Left cardiac atrium (tissue), 4 donors: ENCODE measurements at places on chromosomes 6 and 20. TPM values are rescaled to one million over a fixed set of nuclear protein-coding genes. Genes with fewer than 3 reads are reported as not detected.

DNA sequence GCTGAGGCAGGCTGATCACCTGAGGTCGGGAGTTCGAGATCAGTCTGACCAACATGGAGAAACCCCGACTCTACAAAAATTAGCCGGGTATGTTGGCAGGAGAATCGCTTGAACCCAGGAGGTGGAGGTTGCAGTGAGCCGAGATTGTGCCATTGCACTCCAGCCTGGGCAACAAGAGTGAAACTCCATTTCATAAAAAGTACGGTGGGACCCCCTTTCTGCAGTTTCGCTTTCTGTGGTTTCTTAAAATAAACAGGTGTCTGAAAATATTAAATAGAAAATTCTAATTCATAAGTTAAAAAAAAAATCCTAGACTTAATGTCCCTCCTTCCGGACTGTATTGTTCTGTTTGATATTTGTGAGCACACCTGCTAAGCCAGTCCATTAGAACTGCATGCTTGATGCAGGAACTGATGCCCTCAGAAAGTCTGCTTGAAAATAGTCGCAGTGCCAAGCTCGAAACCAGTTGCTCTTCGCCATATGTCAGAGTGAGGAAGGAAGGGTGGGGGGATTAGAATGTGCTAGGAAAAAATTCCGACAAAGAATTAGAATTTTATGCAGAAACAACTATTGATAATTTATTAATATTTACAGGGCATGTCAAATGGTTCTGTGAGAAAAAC is 85.9 kb downstream of the JARID2 start:
- DNase-seq = no peak

DNA sequence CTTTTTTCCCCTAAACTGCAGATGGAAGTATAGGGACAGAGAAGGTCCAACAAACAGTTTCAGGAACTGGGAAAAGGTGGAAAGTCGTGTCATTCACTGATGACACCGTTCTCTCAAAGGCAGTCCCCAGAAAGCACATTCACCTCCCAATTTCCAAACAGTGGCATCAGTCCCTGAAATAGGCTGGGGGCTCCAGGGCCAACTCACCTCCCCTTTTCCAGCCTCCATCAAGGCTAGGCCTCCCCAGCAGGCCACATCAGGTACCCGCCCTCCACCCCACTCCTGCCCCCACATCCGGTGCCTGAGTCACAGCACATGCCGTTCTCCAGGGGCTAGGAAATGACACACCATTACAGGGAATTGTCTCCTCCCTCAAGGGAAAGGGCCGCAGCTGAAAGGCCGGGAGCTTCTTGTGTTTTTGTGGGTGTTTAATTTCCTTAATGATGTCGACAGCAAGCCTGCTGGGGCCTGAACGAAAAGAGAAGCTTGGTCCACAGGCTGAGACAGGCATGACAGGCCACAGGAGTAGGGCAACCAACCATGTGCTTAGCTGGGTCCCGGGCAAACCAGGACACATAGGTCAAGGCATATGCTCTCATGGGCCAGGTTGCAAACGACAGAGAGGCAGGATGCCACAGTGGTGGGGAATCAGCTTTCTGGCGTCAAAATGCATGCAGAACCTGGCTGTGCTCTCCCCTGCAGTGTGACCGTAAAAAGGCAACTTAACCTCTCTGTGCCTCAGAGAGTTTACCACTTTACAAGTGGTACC is 39.2 kb downstream of the ZMYND8 start:
- peak; percentile 90 for DNase-seq

HTR1B gene
- not detected for total RNA-seq

- DNase-seq = no peak
Measured at GRCh38 chr6:4727671-4728435, 48.4 kb upstream of the CDYL start.

GRCh38 chr6:17740559-17741220 is 34.0 kb upstream of the NUP153 start:
- no peak for DNase-seq

DNA sequence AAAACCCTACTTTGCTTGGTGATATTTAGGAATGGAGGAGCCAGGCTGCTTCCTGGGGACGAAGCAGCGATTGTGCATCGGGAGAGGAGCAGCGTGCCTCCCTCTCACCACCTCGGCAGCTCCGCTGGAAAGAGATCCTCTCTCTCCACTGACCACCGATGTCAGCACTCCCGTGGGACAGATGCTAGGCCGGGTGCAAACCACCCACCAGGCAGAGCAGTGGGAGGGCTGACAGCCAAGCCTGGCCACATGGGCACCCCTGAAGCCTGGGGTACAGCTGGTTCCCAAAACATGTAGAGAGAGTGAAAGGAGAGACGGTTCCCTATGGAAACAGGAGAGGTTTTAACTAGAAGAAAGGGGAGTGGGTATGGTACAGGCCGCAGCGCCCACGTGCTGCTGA is 220.0 kb downstream of the ANKRD60 start:
- no peak for DNase-seq

DNA sequence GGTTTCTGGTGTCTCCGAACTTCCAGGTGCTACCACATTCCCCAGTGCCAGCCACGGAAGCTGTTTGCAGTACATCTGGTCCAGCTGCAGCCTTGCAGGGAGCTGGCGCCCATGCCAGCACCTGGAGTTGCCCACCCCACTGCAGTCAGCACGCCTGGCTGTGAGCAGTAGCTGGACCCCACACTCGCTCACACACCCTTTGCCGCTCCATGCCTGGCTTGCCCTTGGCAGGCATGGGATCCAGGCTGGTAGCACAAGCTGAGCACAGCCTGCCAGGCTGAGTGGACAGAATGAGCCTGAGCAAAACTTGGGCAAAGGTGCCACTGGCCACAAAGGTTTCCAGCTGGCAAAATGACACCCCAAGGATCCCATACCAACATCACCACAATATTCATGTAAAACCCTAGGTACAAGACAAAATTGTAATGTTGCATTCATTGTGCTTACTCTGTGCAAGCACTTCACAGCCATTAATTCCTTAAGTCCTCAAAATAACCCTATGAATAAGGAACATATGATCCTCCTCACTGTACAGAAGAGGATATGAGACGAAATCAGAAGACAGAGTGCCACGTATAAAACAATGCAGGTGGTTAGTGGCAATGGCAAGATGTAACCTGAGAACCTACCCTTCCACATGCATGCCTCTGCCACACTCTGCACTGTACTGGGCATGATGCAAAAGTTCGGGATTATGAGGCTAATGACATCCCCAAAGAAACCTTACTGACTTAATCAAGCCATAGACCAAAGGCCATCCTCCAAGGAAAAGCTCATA is 18.3 kb downstream of the KIF16B start:
- no peak for DNase-seq

DNA sequence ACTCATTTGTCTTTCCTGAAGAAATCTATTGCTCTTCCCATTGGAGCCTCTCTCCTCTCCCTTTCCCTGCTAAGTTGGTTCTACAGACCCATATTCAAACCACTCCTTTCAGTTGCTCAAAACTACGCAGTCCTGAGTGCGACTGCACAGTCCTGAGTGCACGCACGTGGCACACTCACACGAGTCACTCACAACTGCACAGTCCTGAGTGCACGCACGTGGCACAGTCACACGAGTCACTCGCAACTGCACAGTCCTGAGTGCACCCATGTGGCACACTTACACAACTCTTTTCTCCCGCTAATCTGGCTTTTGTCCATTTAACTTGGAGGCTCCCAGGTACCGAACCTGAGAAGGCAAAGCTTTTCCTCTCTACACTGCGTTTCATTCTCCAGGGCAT is 159.7 kb downstream of the RNASET2 start:
- DNase-seq = no peak

FILIP1 gene
- total RNA-seq = 86.3 TPM

GRCh38 chr6:113558431-113558830 is 298.7 kb upstream of the MARCKS start:
- DNase-seq = no peak

- DNase-seq = no peak
Measured at GRCh38 chr6:121573481-121573880, 138.0 kb downstream of the GJA1 start.

DNA sequence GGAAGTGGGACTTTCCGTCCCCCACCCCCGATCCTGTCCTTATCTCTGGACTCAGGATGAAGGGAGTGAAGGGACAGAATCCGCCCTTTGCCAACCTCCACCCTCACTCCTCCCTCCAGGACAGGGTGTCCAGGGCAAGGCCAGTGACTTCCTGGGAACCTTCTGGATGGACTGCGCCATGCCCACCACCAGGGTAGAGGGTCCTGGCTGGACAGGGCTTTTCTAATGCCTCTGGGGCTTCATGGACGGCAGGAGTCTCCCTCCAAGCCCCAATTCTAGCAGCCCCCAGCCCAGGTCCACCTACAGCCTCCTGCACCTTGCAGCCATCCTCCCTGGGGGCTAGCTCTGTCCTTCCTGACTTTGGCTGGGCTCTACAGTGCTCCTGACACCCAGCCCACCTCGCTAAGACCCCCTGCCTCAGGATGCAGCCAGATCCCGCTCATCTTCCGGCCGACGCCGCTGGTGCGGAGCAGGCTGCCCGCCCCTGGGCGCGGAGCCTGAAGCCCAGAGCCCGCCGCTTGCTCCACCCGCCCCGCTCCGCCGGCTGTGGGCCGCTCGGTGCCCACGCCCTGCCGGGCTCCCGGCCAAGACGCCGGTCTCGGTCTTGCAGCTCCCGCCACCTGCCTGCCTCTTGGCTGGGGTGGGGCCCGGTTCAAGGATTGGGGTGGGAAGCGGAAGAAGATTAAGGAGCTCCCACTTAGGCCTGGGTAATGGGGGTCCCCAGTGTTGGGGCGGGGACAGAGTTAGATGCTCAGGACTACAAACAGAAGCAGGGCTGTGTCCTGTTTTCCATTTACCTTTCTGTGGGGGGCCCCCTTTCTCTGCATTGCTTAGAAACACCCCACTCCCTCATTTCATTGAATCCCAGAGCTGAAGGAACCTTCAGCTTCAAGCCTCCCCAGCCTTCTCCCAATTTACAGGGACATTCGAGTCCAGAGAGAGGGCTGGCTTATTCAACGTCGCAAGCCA is 72.8 kb downstream of the MDGA1 start:
- DNase-seq = peak; percentile 66

DNA sequence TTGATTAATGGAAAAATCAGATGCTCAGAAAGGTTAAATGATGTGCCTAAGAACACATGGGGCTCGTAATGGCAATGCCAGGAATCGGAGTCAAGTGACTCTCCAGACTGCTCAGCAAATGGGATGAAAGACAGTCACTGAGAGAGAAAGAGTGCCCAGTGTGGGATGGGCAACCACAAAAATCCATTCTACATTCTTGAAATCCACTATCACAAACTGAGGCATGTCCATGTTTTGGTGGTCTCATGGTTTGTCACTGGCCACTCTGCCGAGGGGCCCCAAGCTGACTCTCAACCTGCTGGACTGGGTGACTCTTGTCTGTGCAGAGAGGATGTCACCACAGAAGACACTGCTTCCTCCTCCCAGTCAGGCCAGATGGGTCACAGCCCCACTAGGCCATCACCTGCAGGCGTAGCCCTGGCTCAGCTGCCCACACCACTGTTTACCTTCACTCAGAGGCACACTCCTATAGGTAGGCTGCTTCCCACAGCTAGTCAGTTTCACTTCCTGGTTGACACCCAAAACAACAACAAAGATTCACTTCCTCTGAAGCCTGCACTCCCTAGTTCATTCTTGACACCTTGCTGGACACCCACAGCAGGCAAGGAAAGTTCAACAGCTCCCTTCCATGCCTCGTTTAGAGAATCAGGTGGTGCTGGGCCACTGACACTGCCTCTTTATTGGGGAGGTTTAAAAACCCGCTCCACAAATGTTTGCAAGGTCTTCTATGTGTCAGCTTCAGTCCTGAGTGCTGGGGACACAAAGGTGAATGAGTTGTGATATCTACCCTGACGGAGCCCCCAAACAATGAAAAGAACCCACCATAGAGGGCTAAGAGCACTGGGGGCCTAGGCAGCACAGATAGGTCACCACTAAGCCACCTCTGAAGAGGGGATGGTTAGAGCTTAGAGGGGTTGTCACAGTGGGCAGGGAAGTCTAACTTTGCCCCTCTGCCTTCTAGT is 21.7 kb downstream of the MAP1LC3A start:
- no peak for DNase-seq

- DNase-seq = peak; percentile 93
Measured at GRCh38 chr20:11890331-11891076, 27.2 kb upstream of the BTBD3 start.

- no peak for DNase-seq
Measured at GRCh38 chr6:7960848-7961247, 50.3 kb upstream of the TXNDC5 start.

DNA sequence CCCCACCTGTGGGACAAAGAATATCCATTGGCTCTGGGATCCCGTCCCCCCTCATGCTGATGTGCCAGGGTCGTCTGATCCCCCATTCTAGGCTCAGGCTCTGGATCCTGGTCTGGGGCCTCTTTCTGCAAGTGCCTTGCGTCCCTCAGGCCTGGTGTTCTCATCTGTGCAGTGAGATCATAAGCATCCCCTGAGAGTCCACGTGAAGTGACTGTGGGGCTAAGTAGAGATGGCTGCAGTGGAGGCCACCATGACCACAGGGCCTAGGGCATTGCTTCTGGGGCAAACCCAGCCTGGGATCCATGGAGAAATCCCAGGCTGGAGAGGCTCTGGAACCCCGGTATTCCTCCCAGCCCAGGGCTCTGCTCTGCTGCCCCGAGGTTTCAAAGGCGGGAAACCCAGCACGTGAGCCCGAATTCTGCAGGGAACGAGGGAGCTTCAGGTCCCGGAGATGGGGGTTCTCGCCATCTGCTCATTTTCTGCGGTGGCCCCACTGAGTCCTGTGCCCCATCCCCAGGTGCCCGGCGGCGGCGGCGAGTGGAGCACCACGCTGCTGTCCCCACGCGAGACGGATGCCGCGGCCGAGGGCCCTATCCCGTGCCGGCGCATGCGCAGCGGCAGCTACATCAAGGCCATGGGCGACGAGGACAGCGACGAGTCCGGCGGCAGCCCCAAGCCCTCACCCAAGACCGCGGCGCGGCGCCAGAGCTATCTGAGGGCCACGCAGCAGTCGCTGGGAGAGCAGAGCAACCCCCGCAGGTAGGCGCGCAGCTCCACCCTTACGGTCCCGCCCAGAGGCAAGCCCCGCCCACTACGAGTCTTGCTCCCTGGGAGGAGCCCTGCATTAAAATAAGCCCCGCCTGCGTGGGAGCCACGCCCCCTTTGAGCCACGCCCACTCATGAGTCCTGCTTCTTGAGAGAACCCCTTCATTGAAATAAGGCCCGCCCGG is 105.5 kb upstream of the MYL9 start:
- peak; percentile 80 for DNase-seq

DNA sequence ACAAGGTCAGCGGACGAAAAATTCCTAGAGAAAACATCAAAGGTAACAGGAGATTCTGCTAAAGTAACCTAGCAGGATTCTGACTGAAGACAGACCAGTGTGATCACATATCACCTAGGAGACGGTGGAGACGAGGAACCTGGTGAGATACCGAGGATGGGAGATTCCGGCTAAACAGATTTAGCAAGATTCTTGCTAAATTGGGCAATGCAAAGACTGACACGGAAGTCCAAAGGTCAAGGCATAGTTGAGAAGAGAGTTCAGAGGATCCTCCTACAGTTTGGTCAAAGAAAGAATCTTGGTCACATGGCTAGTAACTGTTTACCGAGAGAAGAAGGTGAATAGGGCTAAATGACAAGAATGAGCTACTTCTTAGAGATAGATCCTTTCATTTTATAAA is 61.1 kb downstream of the TMEM170B start:
- DNase-seq = no peak

GRCh38 chr6:39876826-39877225 is 57.4 kb downstream of the MOCS1 start:
- no peak for DNase-seq
